Activated CD4-positive, alpha-beta T cell treated with anti-CD3 and anti-CD28 coated beads for 36 hours (primary cell): ENCODE measurements at places on chromosomes 1 and 21.

GRCh38 chr1:218620956-218621355 lies 275.8 kb downstream of the TGFB2 start:
- DNase-seq, result no peak

DNA sequence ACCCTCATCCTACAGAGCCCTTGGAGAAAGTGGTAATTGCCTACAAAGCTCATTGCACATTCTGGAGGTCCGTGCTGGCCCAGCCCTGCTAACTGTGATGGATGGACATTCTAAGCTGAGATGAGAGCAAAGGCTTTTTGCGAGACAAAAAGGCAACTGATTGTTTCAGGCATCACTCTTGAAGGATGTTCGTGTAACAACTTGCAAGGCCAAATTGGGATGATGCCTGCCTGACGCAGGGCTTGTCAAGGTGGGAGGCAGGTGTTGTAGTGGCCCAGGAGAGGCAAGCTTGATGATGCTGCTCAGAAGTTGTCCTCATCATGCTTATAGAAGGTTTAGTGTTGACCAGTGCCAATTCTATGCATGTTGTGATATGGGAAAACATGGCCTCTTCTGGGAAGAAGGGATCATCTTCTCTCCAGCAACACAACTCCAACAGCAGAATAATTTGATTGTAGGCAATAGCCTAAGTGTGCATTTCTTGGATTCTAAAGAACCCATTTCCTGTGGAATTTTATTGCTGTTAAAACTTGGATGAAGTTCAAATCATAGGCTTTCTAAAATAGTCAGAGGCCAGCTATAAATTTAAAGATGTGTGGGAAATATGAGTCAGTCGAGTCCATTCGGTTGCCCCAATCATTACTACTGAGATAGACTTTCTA lies 102.5 kb upstream of the COA6 start:
- DNase-seq, result no peak

GRCh38 chr1:19975423-19976193 lies 3.8 kb downstream of the PLA2G2A start:
- no peak for DNase-seq

DNA sequence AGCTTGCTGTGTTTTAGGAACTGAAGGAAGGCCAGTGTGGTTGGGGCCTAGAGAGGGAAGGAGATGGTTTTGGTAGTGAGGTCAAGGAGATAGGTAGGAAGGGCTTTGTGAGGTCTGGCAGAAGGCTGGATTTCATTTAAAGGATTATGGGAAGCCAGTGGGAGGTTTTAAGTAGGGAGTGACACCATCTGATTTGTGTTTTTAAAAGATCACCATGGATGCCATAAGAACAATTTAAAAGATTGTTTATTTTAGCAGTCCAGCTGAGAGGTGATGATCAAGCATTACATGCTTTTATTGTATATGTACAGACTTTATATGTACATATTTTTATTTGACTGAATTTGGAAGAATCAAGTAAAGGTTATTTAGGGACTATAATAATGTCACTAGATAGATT lies 26.4 kb downstream of the RGL1 start:
- no peak for DNase-seq

DNA sequence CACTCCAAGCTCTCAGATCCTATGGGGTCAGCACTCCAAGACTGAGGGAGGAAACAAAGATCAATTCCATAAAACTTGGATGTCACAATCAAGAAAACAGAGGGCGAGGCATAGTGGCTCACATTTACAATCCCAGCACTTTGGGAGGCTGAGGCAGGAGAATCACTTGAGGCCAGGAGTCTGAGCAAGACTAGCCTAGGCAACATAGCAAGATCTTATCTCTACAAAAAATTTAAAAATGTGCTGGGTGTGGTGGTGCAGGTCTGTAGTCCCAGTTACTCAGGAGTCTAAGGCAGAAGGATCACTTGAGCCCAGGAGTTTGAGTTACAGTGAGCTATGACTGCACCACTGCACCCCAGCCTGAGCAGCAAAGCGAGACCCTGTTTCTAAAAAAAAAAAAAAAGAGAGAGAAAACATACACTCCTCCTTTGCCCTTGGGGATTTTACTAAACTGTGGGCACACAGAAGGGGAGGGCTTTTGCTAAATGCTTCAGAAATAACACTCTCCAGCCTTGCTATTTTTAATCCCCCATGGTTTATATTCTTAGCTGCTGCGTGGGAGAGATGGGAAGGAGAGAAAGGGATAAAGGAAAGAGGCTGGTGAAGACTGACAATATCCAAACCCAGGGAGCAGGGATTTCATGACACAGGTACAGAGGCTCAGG lies 18.1 kb downstream of the ARHGEF2 start:
- DNase-seq, result no peak

- DNase-seq, result no peak
Observed at GRCh38 chr1:51048670-51049069, 53.4 kb upstream of the C1orf185 start.

DNA sequence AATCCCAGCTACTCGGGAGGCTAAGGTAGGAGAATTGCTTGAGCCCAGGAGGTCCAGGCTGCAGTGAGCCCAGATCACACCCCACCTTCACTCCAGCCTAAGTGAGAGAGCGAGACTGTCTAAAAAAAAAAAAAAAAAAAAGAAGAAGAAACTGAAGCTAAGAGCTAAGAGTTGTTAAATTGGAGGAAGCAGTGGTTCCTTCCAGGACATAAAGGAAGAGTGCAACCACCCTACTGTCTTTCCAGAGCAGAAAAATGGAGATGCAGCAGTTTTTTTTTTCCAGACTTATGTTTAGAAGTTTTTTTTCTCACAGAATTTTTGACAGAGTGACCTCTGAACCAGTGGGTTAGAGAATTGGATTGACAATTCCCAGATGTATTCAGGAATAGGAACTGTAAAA lies 88.7 kb downstream of the HLX start:
- DNase-seq, result no peak

DNA sequence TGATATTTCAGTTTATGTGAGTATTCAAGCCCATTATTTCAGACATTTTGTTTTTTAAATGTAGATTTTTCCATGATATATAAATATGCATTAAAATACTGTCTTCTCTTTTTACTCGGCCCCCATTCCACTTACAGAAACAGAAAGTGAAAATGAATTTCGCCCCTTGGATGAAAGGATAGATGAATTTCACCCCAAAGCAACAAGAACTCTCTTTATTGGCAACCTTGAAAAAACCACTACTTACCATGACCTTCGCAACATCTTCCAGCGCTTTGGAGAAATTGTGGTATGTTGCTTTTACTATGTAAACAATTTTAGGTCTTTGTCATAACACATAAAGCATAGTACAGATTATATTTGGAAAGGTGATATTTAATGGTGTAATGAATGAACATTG lies 59.9 kb downstream of the ZBTB17 start:
- DNase-seq, result no peak

GRCh38 chr1:38000529-38001455 lies 4.5 kb downstream of the FHL3 start:
- DNase-seq, result no peak

DNA sequence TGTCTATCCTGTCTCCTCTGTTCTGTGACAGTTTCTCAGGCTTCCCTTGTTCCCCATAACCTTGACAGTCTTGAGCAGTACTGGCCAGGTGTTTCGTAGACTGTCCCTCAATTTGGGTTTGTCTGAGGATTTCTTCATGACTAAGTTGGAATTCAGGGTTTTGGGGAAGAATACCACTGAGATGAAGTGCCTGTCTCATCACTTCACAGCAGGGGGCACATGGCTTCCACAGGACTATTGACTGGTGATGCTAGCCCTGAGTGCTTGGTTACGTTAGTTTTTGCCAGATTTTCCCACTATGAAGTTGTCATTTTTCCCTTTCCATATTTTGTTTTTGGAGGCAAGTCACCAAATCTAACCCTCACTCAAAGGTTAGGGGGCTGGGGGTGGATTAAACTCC lies 45.7 kb downstream of the CDCP2 start:
- DNase-seq, result no peak

DNA sequence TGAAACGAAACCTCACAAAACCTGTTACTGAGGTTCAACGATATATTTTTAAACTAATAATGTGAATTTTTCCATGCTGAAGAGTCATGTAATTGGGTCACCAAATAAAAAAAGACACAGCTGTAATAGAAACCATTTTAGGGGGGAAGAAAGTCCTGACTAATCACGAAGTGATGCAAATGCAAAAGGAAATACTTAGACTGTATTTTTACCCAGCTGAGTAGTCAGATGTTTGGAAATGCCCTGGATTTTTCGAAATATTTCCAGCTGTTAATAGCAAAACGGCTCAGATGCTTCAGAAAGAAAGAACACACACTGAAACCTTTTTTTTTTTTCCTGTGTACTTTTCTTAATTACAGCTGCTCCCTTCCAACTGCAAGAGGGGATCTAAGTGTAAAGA lies 210.3 kb downstream of the SETD4 start:
- no peak for DNase-seq

DNA sequence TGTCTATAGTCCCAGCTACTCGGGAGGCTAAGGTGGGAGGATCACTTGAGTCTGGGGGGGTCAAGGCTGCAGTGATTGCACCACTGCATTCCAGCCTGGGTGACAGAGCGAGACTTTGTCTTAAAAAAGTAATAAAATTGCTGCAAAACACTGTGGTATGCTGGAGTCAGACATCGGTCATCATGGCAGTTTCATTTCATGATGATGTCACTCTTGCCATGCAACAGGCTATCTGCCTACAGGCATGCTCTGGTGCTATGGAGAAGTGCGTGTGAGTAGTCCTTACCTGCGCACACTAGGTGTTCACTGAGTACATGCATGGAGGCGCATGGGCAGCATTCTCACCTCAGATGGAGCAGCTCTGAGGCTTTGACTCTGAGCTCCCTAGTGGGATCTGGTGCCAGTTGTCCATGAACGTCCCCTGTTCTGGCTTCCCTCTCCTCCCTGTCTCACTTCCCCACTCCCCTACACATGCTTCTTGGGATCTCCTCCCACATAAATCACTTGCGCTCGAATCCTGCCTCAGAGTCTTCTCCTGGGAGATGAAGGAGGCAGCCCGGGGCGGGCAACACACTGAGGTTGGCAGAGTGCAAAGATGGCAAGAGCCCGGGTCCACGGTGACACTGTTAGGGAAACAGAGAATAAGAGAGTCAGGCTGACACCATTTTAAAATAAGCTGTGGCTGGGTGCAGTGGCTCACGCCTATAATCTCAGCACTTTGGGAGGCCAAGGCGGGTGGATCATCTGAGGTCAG lies 10.4 kb upstream of the CELA3B start:
- DNase-seq, result no peak

DNA sequence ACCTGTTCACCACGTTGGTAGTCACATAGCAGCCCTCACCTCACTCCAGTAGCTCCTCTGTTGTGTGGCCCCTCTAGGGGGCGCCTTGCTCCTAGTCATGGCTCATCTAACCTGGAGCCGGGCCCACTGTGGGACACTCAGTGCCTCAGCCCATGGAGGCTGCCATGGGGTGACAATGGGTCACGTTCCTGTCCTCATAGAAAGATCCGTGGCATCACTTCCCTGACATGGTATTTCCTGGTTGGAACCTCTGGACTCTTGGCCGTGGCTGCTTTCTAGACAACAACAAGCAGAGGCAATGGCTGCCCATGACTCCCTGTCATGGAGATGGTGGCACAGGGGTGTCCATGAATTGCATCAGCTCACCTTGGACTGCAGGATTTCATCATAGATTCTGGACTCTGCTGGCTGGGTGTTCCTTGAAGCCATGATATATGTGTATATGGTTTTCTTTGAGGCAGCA lies 27.5 kb upstream of the SLAMF6 start:
- DNase-seq, result peak; percentile 83

DNA sequence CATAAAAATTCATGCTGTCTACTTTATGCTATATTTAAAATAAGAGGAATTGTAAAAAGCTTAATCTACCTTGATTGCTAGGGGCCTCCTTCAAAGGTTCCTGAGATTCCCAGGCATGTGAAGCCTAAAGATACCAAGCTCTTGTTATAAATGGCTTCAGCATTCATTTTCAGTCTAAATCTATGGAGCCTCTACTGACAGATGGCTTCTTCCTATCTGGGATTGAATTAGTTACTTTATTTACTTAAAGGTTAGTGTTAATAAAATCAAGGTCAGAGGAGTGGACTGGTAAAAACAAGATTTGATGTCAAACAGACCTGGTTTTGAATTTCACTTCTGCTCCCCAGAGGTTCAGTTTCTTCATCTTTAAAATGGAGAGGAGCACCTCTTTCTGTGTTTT lies 93.7 kb downstream of the TNNI3K start:
- no peak for DNase-seq

DNA sequence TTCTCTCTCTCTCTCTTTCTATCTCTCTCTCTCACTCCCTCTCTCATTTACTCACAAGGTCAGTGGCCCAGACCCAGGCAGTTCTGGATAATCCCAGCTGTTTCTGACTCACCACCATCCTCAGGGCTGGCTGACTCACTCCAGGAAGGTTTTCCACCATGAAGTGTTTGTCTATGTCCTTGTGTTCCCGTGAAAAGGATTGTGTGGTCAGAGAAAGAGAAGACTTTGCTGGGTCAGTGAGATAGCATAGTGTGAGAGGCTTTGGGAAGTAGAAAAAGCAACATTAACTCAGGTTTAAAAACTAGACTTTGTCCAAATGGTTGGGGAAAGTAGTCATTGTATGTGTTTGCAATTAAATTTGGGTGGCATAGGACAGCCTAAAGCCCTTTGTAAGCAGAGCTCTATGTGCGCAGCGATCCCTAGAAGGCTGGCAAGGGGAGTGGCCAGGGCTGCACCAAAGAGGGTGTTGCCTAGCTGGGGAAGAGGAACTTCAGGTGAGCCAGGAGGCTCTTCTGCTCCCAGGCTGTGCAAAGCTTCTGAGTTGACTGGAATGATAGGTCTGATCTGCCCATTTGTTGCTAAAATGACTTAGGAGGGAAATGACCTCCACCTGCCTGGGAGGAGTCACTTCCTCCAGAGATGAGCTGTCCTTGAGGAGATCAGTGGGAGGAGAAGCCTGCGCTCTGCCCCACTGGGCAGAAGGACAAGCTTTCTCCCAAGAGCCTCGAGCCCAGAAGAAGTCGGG lies 4.9 kb upstream of the CAPN2 start:
- DNase-seq, result peak; percentile 49

- no peak for DNase-seq
Observed at GRCh38 chr1:25182629-25183028, 49.7 kb downstream of the SYF2 start.

- peak; percentile 22 for DNase-seq
Observed at GRCh38 chr1:89363196-89363595, 663 bp upstream of the GBP6 start.

GRCh38 chr1:239989990-239990389 lies 101.7 kb upstream of the FMN2 start:
- no peak for DNase-seq

DNA sequence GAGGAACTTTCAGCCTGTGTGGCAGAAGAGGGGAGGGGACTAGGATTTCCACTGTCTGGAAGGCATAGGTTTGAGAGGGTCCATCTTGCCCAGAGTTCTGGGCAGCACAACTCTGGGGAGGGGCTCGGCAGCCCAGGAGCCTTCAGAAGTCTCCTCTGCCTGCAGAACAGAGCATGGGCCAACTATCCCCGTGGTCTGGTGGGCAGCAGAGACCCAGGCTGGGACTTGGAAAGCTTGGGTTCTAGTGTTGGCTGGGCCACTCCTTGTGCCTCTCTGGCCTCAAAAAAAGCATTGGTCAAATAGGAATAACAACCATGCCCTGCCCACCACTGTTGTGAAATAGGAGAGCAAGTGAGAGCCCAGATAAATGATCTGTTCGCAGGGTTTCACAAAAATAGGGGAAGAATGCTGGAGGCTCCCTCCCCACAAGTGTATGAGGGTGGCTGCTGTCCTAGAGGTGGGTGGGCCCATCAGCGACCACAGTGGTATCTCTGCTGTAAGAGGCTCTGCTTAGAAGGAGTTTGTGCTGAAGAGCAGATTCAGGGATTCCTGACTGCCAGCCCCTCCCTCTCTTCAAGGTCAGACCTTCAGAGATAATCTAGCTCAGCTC lies 8.9 kb downstream of the EPHA10 start:
- DNase-seq, result no peak

GRCh38 chr1:107138767-107139445 lies 1.9 kb upstream of the NTNG1 start:
- DNase-seq, result no peak

GRCh38 chr1:244049162-244050013 lies 1.7 kb upstream of the ZBTB18 start:
- DNase-seq, result peak; percentile 64
